ENCODE measurements at places on chromosomes 7 and 10. TPM values are rescaled to one million over a fixed set of nuclear protein-coding genes. Genes with fewer than 3 reads are reported as not detected.

The RADIL gene
- total RNA-seq = 2.7 TPM

The GDF2 gene
- total RNA-seq = not detected

The LIPF gene
- total RNA-seq = not detected

The FAM171A1 gene
- 22.6 TPM for total RNA-seq

The CALHM3 gene
- 0.47 TPM for total RNA-seq

The PDE1C gene
- 3.4 TPM for total RNA-seq

The CCL24 gene
- not detected for total RNA-seq

The CNPY1 gene
- total RNA-seq = not detected

The ADRA2A gene
- not detected for total RNA-seq

The FOXI2 gene
- total RNA-seq = not detected

The FBXO24 gene
- 0.24 TPM for total RNA-seq

The GBX1 gene
- total RNA-seq = not detected

The GNA12 gene
- total RNA-seq = 33.0 TPM

The UNCX gene
- not detected for total RNA-seq

The SAMD9L gene
- total RNA-seq = 0.39 TPM

The A1CF gene
- total RNA-seq = not detected

The CFAP69 gene
- total RNA-seq = 2.0 TPM

The ABCC2 gene
- 142 TPM for total RNA-seq

The AOAH gene
- not detected for total RNA-seq

The SFRP4 gene
- 5.0 TPM for total RNA-seq

The KMT2E gene
- 21.4 TPM for total RNA-seq

The CAV2 gene
- total RNA-seq = 188 TPM

The JCAD gene
- 17.8 TPM for total RNA-seq

The AMPH gene
- 0.10 TPM for total RNA-seq

The TRIM50 gene
- total RNA-seq = not detected

Data from A549 treated with Mapracorat at 1 μM for 4 hours (cell line).